ENCODE measurements at places on chromosomes 13 and 19.

DNA sequence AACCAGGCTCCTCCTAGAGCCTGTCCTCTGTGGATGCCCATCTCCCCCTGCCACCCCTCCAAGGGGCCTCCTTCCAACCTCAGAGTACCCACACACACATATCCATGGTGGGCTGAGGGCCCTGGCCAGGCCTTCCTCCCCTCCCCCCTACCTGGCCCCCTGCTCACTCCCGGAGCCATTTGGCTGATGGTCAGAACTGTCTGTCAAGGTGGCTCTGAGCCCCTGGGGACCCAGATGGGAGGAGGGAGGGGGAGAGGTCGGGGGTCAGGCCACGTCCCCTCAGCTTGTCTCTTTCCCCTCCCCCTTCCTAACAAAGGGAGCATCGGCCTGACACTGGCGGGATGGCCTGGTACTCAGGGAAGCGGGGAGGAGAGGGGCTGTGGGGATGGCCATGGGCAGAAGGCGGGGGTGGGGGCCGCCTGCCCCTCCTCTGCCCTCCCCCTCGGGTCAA, 18.7 kb upstream of the POU2F2 start:
- no peak for DNase-seq

GRCh38 chr13:46996316-46997030, 99.6 kb upstream of the HTR2A start:
- no peak for DNase-seq

- no peak for DNase-seq
These were observed 34.2 kb downstream of the COMP start for GRCh38 chr19:18756896-18757295.

DNA sequence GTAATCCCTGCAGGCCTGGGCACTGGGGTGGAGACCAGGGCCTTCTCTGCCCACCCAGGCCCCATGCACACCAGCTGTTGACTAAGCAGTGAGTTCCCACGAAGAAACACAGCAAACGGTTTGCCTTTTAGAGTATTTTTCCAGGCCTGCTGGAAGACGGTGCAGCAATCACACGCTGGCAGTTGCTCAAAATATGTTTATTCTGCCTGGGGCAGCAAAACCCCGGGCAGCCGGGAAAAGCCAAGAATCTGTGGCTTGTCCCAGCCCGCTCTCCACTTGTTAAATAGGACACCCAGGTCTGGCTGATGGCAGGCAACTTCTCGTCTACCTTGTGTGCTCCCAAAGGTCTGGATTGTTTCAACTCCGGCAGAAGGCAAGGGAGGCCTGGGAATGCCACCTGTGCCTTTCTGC, 40.8 kb downstream of the GGACT start:
- no peak for DNase-seq

DNA sequence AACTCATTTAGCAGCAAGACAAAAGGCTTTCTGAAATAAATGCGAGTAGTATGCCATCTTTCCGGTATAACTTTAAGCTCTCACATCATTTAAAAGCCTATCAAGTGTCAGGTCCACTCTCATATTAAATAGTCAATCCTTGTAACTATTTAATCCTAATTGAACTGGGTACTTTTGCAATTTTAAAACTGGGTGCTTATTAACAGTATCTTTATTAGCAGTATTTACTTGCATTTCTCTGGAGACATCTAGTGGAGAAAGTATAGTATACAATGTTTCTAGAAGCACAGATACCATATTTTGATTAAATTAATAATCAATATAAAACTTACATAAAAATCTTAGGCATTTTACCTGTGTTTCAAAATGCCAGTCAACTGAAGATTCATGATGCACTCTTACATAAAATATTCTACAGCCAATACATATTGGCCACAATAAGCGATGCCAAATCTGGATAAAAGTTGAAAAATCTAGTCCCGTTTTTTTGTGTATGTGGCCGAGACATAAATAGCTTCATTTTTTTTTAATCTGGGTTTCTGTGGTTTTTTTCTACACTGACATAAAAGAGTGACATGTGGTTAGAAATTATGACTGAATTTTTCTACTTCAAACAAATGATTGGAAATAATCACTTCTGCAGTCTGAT, 4.3 kb upstream of the POSTN start:
- DNase-seq = no peak

DNA sequence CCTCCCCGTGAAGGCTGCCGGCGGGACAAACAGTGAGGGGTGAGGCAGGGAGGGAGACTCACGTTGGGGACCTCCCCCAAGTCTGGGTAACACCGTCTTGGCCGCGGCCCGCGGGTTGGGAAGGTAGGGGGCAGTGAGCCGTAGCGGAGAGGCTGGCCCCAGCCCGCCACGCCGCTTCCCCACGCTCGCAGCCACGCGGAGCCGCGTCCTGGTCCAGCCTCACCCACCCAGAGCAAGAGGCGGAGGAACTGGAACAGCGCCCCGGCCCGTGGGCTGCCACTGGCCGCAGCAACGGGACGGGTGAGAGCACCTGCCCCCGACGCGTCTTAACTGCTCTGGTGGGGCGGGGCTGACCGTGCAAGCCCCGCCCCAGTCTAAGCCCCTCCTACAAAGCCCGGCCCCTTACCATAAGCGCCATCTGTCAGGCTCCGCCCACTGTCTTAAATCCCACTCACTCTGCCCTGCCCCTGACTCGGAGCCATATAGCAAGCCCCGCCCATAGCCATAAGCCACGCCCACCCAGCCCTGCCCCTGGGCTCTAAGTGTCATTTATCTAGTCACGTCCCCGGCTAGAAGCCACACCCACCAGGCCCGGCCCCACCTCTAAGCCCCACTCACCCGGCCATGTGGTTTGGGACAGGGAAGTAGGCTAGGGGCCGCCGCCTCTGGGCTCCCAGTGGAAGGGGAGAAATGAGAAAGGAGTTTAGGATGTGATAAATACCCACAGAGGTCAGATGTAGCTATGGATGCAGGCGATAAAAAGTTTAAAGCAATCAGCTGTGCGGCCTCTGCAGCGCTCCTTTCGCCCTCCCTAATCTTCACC, 2.1 kb upstream of the CCL25 start:
- DNase-seq = peak; percentile 66

- DNase-seq = no peak
These were observed 15.7 kb downstream of the RASA3 start for GRCh38 chr13:114116734-114117133.

Data from T-helper 22 cell (primary cell).